ENCODE measurements at places on chromosomes 6 and 20.

- DNase-seq, result no peak
These were observed 828 bp downstream of the ADGRB3 start for GRCh38 chr6:68635706-68636513.

GRCh38 chr6:163525926-163526325 lies 111.4 kb downstream of the QKI start:
- no peak for DNase-seq

DNA sequence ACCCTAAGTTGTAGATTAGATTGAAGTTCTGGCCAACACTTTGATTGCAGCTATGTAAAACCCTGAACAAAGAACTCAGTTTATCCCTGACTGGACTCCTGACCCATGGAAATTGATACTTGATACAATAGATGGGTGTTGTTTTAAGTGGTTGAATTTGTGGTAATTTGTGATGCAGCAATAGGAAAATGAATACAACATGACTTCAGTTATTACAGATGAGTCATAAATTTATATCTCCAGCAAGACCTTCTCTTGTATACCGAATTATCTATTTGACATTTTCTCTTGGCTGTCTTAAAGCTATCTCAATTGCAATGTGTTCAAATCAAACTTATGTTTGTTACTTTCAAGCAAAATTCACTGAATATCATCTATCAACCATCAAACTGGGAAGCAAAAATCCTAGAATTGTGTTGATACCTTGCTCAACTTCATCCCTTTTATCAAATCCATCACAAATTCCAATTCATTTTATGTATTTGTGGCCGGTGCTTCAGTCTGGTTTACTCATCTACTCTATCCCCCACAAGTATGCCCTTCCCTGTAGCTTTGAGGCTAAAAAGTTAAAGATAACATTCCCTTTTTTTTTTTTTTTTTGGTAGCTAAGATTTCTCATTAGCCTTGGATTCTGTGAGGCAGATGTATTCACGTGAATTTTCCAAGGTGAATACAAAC lies 129.4 kb upstream of the CENPW start:
- no peak for DNase-seq

DNA sequence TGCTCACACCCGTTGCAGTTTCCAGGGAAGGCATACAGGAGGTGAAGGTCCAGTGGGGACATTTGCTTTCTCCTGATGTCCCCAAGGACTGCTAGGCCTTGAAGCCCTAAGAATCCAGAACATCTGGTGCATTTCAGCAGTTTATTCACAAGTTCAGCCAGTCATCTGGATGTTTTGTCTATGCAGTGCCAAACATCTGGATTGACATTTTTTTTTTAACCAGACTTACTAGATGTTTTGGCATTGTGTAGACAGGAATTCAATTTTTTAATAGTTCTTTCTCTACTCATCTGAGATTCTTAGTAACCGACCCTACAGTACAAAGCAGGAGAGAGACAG lies 256.2 kb downstream of the CLIC5 start:
- no peak for DNase-seq

DNA sequence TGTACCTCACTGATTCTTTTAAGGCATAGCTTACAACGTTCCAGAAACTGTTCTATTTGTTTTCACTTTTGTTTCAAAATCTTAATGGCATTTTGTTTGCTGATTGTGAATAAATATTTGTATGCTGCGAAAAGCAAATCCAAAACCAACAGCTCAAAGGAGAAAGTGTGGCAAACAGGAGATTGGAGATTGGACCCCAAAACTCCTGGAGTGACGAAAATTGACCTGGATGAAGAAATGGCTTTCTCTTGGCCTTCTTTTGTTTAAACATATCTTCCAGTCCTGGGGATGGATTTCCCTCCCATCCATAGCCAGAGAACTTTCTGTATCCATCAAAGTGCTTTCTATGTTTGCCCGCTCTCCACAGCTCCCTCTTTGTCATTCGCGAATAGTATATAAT lies 2.8 kb upstream of the CTCFL start:
- DNase-seq, result no peak

- no peak for DNase-seq
These were observed 132.6 kb upstream of the TBX18 start for GRCh38 chr6:84897011-84897410.

DNA sequence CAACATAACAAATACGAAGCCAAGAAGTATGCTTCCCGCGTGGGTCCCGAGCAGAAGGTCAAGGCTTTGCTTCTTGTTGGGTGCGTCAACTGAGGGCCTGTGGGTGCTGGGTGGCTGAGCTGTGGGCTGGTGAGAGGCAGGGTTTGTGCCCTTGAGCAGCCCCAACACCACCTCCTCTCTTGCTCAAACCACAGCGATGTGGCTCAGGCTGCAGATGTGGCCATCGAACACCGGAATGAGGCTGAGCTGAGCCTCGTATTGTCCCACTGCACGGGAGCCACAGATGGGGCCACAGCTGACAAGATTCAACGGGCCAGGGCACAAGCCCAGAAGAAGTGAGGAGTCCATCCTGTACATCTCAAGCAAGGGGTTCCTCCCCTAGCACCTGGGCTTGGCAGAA lies 7.0 kb upstream of the PTPRA start:
- no peak for DNase-seq
